NCI-H2081 treated with DMSO at 0.1 percent for 48 hours (cell line): ENCODE measurements at places on chromosomes 5 and 9.

- no peak for DNase-seq
These were observed 685.1 kb upstream of the DMAC1 start for GRCh38 chr9:8484597-8485191.

- no peak for DNase-seq
These were observed 44.8 kb downstream of the VCAN start for GRCh38 chr5:83516377-83516776.

GRCh38 chr9:71636143-71636839 lies 132.0 kb downstream of the CEMIP2 start:
- no peak for DNase-seq

DNA sequence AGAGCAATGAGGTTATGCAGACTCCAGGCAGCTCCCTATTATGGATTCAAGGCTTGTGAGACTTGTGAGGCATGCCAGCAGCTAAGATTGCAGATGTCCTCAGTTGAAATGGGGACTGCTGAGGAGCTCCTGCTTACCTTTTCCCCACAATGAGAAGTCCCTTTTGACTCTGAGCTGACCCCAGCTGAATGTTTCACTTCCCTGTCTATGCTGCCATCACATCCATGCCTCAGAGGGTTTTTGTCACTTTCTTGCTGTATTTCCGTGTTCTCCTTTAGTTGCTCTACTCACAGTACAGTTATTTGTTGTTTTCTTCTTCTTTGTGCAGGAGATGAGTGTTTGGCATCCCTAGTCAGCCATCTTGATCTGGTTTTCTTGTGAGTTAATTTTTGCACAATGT lies 18.8 kb upstream of the OR2S2 start:
- no peak for DNase-seq
